Spinal cord (tissue), 10 donors: ENCODE measurements at places on chromosomes 1 and 21. TPM values are rescaled to one million over a fixed set of nuclear protein-coding genes. Genes with fewer than 3 reads are reported as not detected.

DNA sequence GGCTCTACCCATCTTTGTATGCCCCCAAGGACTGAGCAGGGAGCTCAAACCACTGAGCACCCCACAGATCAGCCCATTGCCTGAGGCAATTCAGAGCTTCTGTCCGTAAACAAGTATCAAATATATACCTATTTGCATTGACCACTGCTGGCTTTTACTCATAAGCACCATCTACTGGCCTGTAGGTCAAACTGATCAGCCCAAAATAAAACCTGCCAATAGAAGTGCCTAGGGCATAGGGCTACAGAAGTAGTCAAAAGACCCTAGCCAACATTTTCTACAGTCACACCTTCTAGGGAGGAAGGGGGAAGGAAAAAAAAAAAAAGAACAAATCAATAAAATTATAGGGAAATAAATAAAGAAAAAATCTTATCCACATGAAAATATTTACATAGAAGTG, 5.3 kb upstream of the LCE3D start:
- DNase-seq = no peak

DNA sequence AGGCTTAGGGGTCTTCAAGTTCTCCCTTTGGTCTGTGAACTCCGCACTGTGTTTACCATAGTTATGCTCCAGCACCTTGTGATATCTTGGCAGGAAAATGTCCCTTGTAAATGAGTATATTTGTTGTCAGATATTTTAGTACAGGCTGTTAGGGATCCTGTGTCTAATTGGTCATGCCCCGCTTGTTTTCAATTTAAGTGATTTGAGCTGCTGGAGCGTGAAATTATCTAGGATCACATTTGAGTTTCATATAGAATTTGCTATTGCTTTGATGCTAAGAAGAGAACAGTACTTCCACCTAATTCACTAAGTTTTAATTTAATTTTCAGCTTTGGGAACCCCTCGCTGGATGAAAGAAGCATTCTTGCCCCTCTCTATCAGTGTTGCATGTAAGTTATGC, 15.4 kb upstream of the TOR3A start:
- peak; percentile 50 for DNase-seq

DNA sequence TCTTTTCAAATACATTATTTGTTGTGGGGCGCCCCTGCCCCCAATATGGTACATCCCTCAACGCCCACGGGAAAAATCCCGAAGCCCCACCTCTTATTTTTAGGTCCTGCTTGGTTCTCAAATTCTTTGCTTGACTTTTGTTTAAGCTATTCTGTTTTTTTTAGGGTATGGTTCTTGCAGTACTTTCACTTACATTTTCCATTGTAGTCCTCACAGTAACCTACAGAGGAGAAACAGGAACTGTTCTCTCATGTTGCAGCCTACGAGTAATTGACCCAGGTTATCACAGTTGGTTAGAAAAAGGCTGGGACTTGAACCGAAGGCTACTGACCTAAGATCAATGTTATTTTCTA, 697 bp upstream of the C21orf91 start:
- DNase-seq = no peak

DNA sequence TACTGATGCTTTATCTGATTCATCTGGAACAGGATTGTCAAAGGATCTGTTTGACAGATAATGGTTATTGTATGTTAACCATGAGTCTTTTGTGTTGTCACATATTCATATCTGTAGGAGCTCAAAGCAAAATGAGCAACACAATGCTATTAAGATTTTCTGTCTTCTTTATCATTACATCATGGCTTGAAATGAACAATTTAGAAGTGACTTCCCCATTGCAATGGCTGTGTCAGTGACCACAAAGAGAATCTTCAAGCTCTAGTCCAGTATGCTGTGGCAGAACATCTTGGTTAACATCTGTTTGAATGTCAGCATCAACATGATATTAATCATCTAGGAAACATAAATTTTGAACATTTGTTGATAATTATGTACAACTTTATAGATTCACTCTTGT, 1148.5 kb downstream of the PLA2G4A start:
- no peak for DNase-seq

- DNase-seq = no peak
Measured at GRCh38 chr21:29888437-29888836, 51.4 kb downstream of the GRIK1 start.

- no peak for DNase-seq
Measured at GRCh38 chr21:32613436-32614043, 1.4 kb upstream of the CFAP298 start.

GRCh38 chr1:101301446-101302057, 64.7 kb downstream of the S1PR1 start:
- no peak for DNase-seq

DNA sequence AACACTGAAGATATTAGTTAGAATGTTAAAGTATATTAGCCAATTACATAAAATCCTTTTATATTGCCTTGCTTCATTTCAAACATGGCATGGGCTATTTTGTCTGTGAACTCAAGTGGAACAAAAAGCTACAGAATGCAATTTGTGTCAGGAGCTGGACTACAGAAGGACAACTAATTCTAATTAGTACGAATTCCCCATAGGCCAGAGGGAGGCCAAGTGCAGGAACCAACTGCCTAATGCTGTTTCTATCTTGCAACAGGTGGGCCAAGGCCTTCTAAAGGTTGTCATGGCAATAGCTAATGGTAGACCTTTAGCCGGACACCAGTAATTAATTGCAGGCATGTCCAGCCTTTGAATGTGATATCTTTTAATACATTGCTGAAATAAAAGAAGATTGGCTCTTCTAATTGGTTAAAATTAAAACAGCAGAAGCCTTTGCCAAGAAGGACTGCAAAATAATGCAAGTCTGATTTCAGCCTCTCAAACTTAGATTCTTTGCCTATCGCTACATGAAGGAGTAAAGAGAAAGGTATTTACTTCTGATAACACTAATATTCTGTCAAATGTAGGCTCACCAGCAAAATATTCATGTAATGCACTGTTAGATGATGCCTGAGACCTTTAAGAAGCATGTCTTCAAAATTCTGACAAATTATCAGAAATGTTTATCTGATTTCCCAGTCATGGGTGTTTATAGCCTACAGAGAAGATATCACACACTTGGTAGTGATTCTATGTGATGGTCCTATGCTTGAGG, 232.1 kb downstream of the LMO4 start:
- DNase-seq = no peak

GRCh38 chr1:167551362-167551761, 2.2 kb downstream of the CREG1 start:
- DNase-seq = no peak

DNA sequence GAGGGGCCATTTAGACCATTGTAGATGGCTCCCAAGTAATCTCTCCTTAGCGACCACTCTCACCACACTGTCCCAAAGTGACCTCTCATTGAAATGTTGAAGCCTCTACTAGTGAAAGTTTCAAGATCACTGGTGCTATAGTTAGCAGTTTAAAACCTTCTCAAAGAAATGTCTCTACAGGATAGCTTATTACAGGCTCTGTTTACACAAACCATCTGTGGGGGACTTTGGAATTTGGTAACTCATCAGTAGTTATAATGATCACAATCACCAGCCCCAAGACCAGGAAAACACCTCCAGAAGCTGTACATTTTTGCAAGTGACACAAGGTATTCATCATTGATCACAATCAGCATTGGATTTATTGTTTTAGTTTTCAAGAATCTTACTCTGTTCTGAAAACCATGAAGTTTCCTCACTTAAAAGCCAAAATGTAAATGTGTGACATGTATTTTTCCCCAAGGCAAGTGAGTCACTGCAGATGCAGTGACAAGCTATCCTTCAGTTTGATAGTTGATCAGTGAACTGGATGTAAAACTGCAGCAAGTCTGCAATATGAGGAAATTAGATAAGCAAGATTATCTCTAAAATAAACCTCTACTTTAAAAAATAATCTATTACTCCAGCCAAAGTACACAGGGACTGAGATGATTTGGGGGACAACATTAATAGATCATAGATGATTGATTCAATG, 41.9 kb downstream of the C21orf91 start:
- DNase-seq = no peak

- DNase-seq = no peak
Measured at GRCh38 chr1:21849909-21850576, 38.0 kb downstream of the LDLRAD2 start.

DNA sequence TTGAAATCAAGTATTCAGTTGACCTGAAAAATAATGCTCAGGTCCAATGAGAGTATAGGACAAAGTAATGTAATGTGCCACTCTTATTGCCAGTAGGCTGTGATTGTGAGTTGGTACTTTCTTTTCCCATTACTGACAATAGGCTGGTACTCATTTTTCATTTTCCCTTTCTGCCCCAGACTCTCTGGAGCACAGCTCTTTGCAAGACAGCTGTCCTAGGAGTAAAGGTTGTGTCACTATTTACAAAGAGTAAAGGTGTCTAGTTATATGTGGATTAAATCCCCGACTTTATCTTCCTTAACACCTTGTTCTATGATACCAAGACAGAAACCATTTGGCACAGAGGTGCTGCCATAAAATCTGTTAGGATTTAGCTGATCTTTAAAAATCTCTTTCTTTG, 32.3 kb upstream of the RASAL2 start:
- no peak for DNase-seq

GRCh38 chr1:178690496-178690895, 34.5 kb upstream of the RALGPS2 start:
- DNase-seq = no peak

- no peak for DNase-seq
Measured at GRCh38 chr1:184555665-184556641, 169.1 kb downstream of the C1orf21 start.

DNA sequence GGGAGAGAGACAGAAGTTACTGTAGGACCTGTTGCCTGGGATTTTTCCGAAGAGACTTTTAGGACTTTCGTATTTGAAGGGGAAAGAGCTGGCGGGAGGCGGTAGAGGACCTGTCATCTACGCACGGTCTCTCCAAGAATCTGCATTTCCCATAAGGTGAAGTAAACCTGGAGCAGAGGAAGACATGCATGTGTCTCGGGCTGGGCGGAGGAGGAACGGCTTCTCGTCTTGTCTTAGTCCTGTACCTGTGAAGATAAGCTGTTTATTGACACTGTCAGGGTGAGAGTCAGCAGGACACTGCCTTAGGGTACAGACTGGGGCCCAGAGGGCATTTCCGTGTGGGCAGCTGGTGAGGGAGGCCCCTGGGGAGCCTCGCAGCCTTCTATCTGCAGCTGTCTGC, 123.4 kb upstream of the COL6A1 start:
- no peak for DNase-seq

DNA sequence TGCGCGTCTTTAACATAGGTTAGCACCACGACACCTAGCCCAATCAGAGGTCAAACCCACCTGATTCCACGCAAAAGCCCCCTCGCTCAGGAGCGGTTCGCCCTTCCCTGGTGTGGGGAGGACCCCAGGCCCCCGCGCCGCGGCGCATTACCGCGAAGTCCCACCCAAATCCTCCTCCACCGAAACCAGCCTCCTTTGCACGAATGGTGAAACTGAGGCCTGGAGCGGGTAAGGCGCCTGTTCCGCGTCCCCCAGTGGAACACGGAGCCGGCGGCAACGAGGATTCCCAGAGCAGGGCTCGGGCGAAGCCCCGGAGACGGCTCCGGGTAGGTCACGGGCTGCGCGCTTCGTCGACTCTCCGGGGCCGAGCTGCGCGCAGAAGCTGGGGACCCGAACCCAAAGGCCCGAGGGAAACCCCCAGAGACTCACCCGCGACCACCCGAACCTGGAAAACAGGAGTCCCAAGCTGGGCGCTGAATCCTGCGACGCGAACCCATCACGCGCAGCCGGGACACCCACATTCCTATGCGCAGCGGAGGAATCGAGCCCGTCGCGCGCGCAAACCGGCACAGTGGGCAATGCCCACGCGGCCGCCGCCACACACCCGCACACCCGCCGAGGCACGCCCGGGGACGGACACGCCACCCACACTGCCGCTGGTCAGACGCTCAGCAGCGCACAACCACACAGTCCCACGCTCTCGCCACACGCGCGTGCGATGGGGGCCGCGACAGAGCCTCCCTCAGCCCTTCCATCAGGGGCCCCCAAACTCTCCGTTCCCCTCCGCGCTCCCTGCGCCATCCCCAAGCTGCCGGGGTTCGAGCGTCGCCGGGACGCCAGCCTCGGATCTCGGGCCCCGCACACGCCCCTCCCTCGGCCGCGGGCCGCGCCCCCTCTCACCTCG, 507 bp downstream of the GLIS1 start:
- no peak for DNase-seq

DNA sequence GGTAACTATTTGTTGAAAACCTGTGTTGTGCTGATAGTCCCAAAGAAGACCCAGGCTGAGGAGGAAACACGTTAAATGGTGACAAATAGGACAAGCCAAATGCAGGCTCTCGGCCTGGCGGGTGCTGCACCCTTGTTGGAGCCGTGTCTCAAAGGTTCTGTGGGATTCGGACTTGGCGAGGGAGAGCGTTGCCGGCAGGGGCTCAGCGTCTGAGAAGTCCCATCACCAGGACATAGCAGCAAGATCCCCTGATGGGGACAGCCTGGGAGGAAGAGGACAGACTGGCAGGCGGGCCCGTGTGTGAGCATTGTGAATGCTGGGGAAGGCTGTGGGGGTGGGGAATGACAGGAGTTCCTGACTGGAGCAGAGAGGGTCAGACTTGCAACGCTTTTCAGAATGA, 142.5 kb downstream of the PGBD5 start:
- DNase-seq = no peak

DNA sequence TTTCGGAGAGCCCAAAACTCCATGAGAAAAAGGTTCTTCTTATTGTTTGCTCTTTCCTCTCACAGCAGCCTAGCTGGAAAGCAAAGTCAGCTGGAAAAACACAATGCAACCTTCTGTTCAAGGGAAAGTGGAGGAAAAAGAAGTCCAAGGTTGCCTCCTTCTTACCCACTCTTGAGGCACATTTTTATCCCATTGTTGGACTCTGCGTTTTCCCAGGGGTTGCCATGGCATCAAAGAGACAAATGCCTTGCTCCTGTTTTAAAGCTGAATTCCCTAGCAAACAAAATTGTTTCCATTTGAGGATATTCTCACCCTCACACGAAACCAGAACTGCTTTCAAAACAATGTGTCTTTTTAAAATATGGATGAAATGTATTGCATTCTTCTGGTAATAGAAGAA, 45.1 kb upstream of the PALMD start:
- DNase-seq = peak; percentile 71

DNAI4 gene
- 43.0 TPM for total RNA-seq

GLMN gene
- 25.8 TPM for total RNA-seq

NBPF19 gene
- total RNA-seq = 21.9 TPM

MPZ gene
- 293 TPM for total RNA-seq

PCNT gene
- 18.4 TPM for total RNA-seq

UTS2 gene
- total RNA-seq = 11.0 TPM

PPIAL4G gene
- total RNA-seq = 0.22 TPM

DNMT3L gene
- total RNA-seq = not detected

IGSF8 gene
- total RNA-seq = 38.5 TPM

CENPF gene
- 22.4 TPM for total RNA-seq

KCNE2 gene
- 0.30 TPM for total RNA-seq

FNBP1L gene
- 63.6 TPM for total RNA-seq
